T-cell (primary cell): ENCODE measurements at places on chromosomes 12 and 14.

DNA sequence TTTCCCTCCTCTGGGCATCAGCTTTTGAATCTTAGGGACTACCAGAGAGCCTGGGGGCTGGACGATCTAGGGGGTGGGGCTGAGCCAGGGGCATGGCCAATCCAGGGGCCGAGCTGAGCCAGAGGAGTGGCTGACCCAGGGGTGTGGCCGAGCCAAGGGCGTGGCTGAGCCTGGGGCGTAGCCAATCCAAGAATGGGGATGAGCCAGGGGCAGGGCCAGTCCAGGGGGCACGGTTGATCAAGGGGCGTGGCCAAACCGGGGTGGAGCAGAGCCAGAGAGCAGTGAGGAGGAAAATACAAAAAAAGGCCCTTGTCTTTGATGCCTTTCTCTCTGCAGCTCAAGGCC is 219.3 kb upstream of the NOS1 start:
- DNase-seq, result no peak

DNA sequence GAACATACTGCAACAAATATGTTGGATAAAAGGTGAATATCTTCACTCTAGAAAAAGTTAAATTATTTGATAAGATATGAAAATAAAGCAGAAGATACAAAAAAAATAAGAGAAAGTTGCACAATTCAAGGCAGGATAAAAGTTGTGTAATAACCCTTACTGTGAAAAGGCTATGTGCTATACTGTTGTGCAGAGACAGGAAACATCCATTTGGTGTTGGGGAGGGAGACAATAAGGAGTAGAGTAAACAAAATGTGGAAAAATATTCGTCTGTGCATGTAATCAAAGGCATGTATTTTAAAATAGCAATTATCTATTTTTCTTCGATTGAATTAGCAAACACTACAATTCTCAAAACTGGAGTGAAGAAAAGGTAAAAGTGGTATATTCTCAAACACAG is 34.8 kb downstream of the PTHLH start:
- DNase-seq, result no peak

- no peak for DNase-seq
Observed at GRCh38 chr14:92846162-92846897, 52.2 kb downstream of the GOLGA5 start.

GRCh38 chr12:5976196-5976595 is 31.1 kb upstream of the ANO2 start:
- no peak for DNase-seq

GRCh38 chr12:121713793-121714192 is 1.2 kb downstream of the TMEM120B start:
- DNase-seq, result no peak

DNA sequence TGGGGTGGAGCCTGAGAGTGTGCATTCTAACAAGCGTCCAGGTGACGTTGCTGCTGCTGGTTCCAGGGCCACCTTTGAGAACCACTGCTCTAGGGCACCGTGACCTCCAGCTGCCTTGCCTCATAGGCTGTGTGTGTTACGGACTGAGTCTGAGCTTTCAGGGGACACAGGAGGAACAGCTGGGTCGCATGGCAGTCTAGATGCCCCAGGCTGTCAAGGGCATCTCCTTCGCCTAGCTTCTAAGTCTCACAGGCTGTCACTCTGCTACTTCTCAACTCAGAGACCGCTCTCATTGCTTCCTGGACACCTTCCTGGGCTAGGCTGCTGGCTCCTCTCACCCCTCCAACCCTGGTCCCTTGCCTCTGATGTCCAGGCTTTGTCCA is 965 bp downstream of the KRT73 start:
- DNase-seq, result no peak

- no peak for DNase-seq
Observed at GRCh38 chr12:27841392-27841882, 61.4 kb upstream of the MANSC4 start.

GRCh38 chr12:117563007-117563406 is 201.6 kb upstream of the NOS1 start:
- DNase-seq, result no peak

DNA sequence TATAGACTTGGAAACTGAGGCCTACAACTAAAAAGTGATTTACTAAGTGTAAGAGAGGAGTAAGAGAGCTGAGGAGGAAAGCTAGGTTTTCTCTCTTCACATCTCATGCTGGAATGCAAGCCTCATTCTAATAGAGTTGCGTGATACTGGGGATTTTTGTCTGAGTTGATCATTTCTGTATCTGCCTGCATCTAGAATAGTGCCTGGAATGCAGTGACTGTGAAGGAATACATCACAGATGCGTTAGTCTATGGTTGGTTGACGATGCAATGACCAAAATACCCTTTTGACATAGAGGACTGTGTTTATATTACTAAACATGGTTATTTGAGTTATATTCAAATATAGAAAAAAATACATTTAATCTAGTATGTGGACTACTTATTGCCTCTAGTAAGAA is 9.2 kb upstream of the TMEM117 start:
- DNase-seq, result no peak

DNA sequence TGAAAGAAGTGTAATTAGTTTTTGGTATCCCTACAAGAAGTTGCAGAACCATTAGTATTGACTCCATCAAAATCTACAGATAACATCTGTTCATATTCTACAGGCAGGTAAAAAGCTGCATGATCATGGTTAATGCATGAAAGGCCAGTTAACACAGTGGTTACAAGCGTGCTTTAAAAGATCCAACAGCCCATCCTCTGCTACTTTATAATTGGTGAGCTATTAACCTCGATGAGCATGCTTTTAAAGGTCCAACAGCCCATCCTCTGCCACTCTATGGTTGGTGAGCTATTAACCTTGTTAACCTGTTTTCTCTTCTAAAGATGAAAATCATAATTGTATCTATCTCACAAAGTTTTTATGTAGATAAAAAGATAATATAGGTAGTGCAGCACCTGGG is 289.3 kb downstream of the DUSP6 start:
- no peak for DNase-seq

DNA sequence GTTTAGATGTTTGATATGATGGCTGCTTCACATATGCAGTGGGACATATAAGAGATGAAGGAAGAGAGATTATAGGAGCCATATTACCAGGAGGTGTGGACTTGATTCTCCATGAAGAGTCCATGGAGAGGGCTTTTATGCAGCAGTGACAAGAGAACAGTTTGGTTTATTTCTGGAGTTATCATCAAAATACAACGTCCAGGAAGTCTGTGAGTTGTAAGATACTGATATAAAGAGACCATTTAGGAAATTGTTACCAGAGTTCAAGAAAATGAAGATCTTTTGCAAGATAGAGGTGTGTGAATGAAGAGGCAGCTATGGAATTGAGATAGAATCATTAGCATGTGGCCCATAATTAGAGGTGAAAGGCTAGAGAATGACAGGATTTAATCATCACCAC is 431.7 kb downstream of the NPAS3 start:
- DNase-seq, result no peak

DNA sequence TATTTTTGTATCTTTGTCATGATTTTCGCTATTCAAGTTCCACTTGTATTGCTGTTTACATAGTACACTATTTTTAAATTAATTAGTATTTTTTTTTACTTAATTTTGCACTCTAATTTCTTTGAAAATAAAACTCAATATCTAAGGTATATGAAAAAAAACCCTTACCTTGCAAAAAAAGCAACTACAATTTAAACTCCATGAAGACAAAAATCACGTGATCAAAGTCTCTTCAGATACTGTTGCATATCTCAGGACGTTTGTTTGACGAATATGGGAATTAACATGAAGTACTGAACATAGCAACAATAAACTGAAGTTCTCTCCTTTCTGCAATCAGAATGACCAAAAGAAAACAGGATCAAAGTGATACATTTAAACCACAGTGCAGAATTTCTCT is 968.4 kb upstream of the SEL1L start:
- DNase-seq, result no peak
